ENCODE measurements at places on chromosomes 13 and 19.

DNA sequence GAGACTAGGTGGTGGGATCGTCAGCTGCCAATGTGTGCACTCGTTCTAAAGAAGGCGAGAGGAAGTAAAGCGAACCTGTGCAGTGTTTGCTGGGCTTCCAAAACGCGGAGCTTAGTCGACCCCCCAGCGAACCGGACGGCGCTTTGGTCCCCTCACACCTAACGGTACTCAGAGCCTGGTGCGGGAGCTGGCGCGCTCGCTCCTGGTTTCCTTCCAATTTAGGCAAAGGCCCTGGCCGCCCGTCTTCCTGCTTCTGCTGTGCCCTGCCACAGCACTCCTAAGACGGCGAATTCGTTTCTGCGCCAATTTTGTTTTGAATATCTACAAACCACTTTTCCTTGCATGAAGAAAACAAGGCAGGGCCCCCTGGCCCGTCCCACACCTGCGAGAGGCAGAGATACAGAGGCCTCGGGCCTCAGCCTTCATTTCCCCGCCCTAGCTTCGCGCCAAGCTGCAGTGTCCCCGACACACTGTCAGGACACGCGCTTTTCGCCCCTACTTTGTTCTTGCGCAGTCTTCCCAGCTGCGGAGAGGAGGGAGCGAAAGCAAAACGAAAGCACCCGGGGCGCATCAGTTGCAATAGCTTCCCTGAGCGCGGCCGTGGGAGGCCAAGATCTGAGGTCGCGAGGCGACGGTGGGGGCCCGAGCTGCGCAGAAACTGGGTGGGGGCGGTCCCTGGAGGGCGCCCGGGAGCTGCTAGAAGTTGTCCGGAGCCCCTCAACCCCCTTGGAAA, 111.9 kb downstream of the KCNRG start:
- peak; percentile 28 for DNase-seq

DNA sequence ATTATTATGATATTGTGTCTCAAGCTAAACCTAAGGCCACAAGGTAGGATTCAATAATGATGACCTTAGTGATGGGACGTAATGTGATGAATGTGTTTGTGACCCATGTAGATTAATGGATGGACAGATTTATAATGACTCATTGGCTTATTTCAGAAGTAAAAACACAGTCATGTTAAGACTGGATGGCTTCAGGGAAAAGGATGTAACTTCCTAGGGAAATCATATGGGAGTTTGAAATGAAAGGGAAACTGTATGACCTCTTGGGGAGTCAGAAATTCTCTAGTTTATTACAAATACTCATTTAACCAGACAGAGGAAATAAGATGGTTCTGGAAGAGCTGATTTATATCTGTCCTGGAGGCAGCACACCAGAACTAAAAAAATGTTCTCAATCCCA, 2.9 kb downstream of the EDNRB start:
- no peak for DNase-seq

DNA sequence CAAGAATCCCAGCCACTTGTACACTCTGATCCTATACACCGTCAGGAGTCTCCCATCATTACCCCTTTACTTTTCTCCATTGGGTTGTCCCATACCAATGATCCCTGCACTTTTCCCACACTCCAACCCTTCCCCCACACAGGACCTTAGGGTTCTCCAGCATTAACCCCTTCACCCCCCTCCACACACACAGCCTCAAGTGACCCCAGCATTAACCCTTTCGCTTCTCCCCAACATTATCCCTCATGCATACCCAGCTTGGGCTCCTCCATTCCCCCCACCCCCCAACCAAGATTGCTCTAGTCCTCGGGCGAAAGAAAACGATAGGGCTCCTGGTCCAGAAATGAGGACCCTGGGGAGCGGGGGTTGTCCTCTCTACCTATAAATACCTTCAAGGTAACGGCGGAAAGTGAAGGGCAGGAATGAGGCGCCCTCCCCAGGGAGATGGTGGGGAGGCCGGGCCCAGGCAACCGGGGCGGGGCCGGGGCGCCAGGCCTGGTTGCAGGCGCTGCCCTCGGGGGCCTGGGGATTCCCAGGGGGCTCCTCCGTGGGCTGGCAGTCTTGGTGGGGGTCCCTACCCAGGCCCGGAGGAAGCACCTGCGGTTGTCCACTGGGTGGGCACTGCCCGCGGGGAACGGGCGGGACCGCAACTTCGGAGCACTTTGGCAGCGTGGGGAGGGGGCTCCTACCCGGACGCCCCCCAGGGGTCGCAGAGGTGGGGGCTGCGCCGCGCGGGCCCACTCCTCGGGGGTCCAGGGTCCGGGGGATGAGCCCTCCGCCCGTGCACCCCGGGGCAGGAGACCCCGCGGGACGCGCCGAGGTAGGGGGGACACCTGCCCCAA, 757 bp downstream of the WIZ start:
- no peak for DNase-seq

DNA sequence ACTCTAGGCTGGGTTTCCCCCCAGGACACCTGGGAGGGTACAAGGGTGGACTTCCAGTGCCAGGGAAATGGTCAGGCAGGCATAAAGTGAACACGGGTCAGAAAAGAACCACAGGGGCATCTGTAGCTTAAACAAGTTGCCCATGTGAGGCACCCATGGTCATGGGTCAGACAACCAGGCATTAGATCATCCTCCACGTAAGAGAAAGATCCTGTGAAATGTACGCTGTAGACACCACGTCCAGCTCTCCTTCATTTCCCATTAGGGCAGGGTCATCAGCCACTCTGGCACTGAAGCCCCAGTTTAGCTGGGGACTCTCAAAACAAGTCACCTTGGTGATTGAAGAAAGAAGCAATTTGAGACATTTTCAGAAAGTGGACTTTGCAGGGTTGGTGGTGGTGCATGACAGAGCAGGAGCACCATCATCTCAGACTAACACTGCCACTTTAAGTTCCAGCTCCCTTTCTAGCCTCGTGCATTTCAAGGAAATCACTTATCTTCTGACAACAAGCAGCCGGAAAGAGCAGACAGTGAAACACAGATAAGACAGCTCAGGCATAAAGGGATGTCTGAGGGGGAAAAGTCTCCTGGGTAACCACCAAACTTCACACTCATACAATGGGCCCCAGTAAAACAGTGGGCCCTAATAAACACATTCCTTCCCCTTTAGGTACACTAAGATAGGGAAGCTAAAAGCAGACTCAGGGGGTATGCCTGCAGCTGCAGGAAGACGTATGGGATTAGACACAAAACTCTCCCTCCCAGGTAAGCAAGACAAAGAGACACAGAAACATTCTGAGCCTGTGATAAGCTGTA, 16.1 kb upstream of the SIGLEC6 start:
- peak; percentile 36 for DNase-seq

DNA sequence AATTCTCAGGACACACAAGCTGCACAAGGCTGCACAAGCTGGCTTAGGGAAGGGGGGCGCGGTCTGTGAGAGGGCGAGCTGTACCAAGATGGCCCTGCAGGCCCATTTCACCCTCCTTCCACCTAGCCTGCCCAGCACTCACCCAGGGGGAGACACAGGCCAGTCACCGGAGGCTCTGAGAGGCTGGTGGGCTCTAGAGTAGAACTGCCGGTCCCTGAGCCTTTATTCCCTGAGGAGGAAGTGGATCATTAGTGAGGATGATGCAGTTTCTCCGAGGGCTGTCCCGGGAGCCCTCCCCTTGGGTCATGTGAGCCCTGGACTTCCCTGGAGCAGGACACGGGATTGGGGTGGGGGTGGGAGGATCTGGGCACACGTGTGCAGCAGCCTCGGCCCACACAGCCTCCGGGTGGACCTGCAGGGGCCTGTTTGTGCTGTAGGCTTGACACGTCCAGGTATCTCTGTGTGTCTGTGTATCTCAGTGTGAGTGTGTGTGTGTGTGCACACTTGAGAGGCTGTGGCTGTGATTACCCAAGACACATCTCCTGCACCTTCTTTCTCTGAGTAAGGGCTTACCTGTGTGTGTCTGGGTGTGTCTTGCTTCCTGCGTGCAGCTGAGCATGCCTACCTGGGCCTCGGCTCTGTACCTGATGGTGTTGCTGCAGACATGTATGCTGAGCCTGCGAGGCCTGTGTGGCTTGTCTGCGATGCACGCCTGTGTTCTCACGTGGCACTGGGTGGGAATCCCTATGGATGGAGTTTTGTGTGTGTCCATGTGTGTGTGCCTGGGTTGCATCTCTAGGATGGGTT, at the start of gene ACP5:
Gene ACP5 (minus strand): TSS at position 195 of the 807 bp plus-strand sequence. CDS start 328 bp downstream, outside the sequence.
- DNase-seq = no peak

GRCh38 chr13:77521595-77522367, 13.7 kb upstream of the SCEL start:
- DNase-seq = no peak

DNA sequence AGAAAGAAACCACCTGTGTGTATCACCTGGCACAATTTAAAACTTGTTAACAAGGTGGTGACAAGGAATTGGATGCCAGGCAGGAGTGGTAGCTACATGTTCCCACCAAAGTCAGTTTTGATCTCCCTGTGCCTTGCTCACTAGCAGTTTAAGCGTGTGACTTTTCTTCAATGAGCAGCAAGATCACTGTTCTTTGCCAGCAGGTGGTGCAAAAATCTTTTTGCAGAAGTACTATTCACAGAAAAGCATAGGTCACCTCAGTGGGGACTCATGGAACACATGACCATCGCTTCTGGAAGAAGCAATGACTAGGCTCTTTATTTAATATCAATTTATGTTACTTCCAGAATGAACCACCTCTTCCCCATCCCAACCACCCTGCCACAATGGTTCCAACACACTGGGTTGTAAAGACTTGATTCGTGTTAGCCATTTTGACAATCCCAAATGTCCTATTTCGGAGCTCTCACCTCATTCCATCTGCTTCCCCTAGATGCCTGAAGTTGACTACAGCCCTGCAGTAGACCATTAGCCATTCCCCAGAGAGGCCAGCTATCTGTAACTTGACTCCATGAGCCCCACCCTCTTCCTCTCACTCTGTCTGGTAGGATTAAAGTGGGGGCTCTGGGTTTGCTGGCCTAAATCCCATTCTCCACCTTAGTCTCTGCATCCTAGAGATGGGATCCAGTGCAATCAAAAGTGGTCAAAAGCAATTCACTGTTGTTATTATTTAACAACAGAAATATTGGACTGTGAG, 59.1 kb upstream of the TNFRSF19 start:
- DNase-seq = no peak

GRCh38 chr13:113742000-113742441, 17.0 kb upstream of the TMEM255B start:
- DNase-seq = no peak

DNA sequence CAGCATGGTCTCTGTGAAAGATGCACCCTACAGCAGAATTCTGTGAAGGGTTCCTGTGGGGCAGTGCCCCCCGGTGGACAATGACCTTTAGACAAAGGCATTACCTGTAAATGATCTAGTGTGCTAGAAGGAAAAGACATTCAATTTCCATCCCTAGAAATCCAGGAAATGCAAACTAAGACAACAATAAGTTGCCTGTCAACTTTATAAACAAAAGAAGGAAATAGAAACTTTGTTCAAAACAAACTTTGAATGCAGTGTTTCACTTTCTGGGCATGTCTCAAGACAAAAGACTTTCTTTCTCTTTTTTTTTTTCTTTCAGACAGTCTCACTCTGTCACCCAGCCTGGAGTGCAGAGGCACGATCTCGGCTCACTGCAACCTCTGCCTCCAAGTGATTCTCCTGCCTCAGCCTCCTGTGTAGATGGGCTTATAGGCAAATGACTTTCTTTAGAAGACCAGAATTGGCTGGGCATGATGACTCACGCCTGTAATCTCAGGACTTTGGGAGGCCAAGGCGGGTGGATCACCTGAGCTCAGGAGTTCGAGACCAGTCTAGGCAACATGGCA, 15.5 kb downstream of the TEX101 start:
- no peak for DNase-seq

DNA sequence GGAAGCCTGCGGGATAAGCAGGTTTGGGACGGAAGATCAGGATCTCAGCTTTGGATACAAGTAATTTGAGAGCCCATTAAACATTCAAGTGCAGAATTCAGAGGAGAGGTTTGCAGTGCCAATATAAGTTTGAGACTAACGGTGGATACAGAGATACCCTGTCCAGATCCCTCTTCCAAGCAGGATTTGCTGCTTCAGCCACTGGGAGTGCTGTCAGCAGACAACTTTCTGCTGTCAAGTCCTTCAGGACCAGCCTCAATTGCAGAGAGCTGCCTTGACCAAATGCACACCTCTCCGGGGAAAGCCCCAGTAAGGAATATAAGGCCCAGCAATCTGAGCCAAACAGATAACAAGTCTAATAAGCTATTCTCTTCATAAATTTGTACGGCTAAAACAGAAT, 46.1 kb upstream of the ZNF780A start:
- DNase-seq = no peak
